ENCODE measurements at places on chromosomes 16 and 17.
A peak's percentile ranks its signal among the peaks of the same experiment; 100 is the strongest.

GRCh38 chr16:11499295-11500089, 87.2 kb downstream of the LITAF start:
- no peak for DNase-seq

DNA sequence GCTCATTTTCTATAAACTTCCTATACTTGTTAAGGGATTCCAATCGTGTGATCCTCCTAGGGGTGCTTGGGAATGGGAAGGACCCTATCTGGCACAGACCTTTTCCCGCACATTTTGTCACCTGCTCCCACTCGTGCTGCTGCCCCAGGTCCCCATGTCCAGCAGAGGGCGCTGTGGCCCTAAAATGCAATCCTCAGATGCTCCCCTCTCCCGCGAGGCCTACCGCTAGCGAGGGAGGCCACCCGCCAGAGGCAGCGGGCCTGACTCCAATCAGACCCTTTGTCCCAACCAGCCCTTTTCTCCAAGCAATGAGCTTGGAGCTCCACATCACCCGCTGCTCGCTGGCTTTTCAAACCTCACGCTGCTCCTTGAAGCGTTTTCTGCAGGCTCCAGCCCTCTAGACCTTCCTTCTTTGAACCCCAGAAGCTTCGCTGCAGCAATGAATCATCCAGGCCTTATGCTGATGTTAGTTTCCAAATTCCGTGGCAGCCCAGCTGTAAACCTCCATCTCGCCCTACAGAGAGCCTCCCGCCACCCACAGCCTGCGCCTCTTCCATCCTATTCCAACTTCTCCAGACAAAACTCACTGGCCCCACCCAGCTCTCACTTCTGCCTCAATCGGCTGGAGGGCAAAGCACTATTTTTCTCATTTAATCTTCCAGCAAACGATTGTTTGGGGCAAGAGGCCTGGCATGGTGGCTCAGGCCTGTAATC, 23.6 kb upstream of the FZD2 start:
- DNase-seq, result peak; percentile 93

DNA sequence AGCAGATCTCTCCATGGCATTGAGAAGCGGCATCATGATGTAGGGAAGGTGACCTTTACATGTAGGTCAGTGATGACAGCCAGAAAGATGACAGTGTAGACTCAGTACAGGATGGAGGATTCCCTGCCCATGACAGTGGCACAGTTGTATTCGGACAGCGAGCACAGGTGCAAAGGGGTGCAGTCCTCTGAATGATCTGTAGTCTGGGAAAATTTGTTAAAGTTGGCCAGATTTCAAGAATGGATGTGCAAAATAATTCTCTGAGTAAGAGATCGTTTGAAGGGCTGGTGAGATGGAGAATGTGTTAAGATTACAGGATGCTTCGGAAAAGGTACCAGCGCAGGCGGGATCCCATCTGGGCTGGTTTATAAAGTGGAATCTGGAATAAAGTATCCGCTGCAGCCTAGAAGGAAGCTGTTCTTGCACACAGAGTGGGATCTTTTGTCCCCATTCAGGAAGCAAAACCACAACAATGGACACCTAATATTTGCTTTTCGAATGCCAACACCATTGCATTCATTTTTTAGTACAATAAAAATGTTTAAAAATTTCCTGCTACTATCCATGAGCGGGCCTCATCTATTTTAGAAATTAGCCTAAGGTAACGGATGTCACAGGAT, 101.2 kb downstream of the RPTOR start:
- no peak for DNase-seq

DNA sequence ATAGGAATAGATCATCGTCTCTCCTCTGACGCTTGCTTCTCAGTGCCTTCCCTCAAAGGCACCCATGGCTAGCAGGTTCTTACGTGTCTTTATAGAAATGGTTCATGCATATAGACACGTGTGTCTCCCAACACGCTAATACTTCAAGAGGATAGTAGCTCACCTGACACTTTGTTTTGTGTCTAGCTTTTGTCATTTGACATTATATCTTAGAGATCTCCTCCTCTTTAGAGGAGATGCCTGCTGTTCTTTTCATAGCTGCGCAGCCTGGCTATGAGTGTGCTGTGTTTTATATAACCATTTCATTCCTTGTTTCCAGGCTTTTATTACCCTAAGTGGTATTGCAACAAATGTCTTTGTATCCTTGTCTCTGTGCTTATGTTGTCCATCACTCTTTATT, 411.7 kb downstream of the CPPED1 start:
- no peak for DNase-seq

DNA sequence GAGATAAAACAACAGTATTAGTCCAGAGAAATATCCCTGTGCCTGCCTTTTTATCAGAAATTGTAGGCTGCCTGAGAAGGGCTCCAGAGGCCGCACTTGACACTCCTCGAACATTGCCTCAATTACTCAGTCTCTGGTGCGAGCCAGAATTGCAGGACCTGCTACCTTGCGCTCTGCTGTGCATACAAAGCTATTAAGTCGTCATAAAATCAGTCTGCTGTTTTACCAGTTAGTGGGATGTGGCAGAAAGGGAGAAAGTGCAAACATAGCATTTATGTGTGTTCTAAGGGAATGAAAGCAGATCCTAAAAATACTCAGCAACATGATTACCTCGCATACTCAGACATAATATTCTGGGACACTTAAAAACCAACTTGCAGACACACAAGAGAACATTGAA, 70.6 kb downstream of the TMC6 start:
- DNase-seq, result no peak

- DNase-seq, result peak; percentile 94
Measured at GRCh38 chr17:3888343-3889171, 4.3 kb downstream of the CAMKK1 start.

DNA sequence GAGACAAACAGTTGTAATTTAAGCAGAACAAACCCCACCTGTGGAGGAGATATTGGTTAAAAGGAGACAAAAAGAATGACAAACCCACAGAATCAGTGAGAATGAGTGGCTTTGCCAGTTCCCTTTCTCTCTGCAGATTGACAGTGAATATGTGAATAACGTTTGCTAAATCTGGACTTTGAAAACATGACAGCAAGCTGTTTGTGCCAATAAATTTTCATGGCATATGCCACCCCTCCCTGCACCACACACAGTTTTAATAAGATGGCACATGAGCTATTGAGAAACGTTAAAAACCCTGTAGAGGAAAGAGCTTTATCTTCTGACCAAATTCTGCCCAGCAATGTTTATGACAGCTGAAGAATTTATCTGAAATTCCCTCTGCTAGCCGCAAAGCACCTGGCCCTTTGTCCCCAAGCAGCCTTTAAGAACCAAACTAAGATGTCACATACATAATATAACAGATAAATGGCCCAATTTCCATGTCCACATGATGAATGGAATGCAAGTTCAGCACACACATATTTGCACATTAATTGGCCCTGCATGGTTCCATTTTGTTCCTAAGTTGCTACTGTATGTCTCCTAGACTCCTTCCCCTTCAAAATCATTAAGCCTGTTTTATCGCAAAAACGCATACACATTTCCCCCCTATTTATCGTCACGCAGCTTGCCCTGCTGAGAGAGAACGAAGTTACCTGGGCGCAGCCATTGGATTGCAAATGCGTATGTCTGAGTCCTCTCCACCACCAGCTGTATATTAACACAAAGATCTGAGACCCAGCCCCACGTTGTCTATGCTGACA, 773.5 kb upstream of the EEF2KMT start:
- DNase-seq, result no peak

DNA sequence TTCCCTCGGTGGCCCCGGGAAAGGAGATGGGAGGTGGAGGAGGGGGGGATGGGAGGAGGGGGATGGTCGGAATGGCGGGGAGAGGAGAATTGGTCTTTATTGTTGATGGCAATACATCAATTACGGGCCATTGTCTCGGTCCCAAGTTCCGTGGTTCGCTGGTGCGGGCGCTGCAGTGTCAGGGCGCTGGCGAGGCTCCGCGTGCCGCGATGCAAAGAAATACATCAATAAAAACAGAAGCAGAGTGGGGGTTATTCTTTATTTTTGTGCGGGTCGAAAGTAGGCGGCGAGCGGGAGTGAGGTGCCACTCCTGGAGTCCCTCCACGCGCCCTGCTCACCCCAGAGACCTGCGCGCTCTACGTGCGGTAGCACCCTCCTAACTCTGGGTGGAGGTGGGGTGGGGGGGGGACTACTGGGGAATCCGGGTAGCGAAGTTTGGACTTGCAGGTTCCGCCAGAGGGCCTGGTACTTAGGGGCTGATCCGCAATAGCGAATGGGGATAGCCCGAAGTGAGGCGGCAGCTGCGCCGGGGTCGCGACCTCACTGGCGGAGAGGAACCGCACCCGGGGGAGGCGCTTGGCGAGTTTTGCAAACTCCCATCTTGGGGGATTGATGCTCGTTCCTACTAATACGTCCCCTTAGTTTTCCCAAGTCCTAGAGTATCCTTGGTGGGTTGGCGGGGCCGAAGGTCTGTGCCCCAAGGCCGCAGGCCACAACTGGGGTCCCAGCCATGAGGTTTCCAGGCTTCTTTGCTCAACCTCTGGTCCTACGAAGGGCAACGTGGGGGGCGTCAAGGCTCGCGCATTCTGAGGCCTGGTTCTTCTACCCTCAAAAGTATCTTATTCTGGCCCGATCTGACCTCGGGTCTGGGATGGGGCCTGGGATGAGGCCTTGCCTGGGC, 3.5 kb upstream of the SALL1 start:
- DNase-seq, result peak; percentile 57

DNA sequence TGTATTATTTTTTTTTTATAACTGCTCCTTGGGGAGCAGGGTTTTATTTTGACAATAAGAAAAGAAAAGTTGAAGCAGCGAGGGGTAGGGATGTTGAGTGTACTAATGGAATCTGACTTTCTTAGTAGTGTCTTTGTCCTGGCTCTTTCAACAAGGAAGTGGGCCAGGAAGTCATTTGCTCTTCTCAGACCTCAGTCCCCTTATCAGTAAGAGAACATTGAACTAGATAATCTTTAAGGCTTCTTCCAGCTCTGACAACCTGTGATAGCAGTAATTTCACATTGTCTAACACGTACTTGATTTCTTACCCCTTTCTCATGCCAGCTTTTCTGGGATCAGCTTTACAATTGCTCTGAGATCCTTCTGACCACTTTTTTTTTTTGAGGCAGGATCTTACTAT, 8.3 kb downstream of the LIG3 start:
- DNase-seq, result no peak

GRCh38 chr17:73018599-73018998, 73.9 kb downstream of the SLC39A11 start:
- no peak for DNase-seq

DNA sequence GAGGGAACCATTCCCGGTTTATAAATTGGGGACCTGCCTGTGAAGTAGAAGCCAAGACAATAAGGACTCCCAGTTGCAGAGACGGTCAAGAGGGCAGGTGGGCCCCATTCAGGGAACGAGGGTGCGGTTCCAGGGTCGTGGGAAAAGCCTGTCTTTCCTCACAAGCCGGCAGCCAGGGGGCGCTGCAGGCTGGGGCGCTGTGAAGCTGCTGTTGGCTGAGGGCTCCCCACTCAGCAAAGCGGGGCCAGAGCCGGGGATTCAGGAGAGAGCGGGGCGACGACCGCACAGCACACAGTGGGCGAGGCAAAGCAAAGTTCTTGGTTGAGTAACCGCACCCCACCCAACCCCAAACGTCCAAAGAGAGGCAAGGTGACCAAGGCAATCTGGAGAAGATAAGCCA, 24.9 kb downstream of the CDRT15 start:
- DNase-seq, result no peak

DNA sequence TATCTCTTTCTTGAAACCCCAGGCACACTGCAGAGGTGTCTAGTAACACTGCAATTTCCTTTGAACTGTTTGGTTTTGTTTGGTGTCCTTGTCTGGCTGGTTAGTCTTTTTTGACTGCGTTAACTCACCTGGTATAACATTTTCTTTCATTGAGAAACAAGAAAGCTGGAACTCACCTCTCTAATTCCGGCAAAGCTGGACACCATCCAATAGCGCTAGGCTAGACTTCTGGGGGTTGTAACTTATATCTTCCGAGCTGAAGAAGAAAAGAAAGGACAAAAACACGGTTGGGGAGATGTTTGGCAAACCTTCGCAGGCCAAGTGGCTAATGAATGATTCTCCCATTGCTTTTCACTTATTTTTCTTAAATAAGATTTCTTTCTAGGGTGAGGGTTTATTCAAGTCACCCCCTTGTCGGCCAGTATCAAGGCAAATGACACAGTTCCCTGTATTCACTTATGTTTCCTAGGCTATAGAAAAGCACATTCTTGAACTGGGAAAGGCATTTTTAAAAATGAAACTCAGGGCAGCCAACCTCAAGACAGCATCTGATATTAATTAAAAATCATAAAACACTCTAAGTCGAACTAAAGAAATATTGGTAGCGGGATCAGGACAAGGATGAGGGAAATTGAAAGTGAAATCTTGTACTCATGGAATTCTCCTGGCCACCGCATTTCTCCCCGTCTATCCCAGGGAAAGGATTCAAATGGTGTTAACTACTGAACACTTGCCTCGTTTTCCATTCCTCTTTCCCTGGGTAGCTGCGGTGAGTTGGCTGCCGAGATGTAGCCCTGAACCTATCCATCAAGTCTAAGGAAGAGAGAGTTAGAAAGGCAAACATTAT, 95.9 kb upstream of the ZFHX3 start:
- DNase-seq, result no peak

GRCh38 chr16:24258791-24259190, 2.7 kb downstream of the CACNG3 start:
- DNase-seq, result no peak

DNA sequence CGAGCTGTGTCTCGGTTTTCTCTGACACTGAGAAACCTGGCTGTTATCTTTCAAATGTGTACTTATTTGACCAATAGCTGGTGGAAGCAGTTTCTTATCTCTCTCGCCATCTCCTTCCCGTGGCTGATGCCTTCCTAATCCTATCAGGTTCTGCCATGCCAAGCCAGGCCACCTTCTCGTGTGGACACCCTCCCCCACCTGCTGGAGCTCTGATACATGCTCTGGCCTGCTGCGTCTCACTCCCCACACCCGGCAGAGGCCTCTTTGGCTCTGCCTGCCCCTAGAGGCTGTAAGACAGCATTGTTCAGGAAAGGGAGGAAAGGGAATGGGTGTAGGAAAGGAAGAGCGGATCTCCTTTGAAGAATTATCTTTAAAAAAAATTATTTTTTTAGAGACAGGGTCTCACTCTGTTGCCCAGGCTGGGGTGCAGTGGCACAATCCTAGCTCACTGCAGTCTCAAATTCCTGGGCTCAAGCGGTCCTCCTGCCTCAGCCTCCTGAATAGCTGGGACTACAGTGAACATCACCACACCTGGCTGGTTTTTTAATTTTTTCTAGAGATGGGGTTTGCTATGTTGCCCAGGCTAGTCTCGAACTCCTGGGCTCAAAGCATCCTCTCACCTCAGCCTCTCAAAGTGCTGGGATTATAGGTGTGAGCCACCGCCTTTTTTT, 7.5 kb upstream of the ARMC5 start:
- peak; percentile 78 for DNase-seq

DNA sequence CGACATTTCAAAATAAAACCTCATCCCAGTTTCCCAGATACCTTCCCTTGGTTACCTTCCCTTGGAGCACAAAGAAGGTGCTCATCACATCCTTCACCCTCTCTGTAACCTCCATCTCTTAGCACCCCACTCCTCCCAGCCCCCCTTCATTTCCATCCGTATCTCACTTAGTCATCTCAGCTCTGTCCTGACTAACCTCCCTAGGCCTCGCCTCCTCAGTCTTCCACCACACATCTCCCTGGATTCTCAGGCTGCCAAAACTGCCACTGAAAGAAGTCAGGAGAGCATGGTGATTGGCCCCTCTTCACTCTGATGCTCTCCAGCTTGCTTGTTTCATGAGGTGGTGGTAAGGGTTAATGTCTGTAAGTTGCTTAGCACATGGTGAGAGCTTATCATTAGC, 2.3 kb downstream of the ZFP3 start:
- DNase-seq, result no peak

GRCh38 chr17:28960256-28961061, 9.1 kb upstream of the PHF12 start:
- DNase-seq, result no peak

- peak; percentile 58 for DNase-seq
Measured at GRCh38 chr17:6509031-6509771, 47.2 kb downstream of the PITPNM3 start.

GRCh38 chr17:44522883-44523671, 19.9 kb upstream of the GPATCH8 start:
- peak; percentile 48 for DNase-seq
